Anterior cingulate cortex (tissue), 58 donors: ENCODE measurements at places on chromosomes 4 and X.

GRCh38 chr4:182862921-182863320 is 54.3 kb downstream of the DCTD start:
- no peak for DNase-seq

DNA sequence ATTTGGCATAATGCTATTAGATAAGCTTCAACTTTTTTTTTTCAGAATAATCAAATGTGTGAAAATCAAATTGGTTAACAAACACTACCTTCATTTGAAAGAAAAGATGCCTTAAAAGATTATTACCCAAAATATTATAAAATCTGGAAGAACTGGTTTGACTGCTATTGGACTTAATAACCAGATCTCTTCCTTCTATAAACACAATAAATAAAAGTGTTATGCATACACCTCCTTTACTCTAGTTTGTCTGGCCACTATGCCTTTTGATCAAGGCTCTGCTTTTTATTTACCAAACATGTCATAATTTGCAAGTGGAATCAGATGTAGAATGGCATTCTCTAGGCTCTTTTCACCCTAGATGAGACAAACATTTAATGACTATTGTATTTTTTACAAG is 897.3 kb upstream of the EPHA5 start:
- DNase-seq, result no peak

DNA sequence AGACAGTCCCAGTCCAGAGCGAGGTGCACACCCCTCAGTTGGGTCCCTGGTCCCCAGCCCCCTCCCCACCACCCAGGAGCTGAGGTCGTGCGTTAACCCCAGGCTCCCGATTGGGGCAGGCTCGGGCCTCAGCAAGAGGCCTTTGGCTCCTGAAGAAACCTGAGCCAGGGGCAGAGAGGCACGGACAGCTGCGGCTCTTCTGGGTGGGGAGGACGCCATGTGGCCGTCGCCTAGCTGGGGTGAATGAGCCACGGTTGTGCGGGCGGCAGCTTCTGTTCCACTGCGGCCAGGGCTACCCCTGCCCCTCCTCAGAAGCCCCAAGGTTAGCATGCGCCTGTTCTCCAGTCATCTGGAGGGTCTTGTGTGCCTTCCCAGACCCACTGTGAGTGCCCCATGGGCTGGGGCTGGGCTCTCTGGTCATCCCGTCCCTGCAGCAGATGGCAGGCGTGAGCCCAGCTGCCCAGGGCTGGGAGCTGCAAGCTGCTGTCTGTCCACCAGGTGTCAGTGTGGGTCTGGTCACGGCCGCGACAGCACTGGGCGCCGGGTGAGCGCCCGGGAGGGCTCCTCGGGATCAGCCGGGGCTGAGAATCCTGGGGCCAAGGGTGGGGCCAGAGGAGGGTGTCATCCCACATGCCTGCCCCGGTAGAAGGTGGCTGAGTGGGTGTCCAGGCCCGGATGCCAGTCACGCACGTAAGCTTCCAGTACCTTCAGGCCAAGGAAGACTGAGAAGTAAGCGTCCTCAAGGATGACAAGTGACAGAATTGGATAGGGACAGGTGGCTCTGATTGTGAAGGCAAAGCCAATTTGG is 21.9 kb downstream of the ATP2B3 start:
- DNase-seq, result peak; percentile 58

DNA sequence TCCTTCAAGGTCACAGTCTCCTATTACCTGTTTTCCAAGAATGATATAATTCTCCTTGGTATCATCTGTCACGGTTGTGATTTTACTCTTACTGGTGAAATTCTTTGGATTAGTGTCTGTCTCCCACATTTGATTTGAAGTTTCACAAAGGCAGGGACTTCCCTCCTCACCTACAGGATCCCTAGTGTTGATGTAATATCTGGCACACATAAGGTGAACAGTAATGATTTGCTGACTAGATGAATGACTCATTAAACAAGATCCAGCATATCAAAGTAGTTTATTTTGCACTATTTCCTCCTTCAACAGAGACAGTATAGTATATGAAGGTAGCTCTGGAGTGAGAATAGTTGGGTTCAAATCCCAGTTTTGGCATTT is 135.3 kb upstream of the IL1RAPL2 start:
- DNase-seq, result no peak

- no peak for DNase-seq
These were observed 1420.5 kb downstream of the PCDH7 start for GRCh38 chr4:32140636-32141035.

DNA sequence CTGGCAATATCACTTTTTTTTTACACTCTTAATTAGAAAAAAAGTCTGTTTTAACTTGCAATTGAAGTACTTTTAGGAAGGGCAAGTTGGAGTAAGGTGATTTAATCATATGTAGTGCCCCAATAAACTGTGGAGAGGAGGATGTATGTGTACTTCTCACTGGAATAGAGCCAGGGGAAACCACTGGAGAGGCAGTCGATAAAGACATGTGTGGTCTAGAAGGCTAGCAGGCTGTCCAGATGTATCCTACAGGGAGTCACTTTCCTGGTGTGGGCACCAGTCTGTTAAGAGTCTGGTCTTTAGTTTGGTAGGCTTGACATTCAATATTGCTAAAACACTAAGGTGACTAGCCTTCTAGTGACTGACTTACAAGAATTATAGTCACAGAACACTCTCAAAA is 9.6 kb upstream of the SGMS2 start:
- DNase-seq, result no peak

GRCh38 chr4:188459381-188459780 is 320.1 kb downstream of the TRIML1 start:
- no peak for DNase-seq

DNA sequence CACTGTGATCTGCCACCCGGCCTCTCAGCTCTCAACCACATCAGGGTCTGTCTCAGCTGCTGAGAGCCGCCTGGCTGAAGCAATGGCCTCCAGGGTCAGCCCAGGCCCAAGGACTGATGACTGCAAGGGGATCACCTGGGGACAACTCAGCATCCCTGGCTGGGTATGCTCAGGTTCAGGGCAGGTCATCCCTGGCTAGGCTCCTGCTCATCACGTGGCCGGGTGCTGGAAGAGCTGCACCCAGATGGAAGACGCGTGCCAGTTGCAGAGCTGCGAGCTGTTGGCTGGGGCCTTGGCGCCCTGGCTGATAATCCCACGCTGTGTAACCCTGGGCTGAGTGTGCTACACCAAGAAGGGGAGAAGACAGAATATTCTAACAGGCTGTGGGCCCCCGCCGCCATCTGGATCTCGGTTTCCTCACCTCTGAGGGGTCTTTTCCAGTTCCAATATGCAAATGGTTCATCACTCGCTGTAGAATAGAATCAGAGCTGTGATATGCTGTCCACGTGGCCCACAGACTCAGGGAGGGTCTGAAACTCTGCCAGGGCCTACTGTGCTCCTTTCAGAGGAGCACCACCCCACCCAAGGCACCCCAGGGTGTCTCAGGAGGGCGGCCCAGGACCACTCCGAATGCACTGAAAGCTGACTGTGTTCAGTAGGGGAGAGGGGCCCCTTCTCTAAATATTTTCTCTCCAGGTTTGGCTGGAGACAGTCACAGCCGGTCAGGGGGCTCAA is 338.8 kb downstream of the BCOR start:
- DNase-seq, result no peak

GRCh38 chrX:133723930-133724329 is 261.5 kb downstream of the GPC3 start:
- no peak for DNase-seq

- no peak for DNase-seq
These were observed 165.6 kb downstream of the FRAS1 start for GRCh38 chr4:78222575-78223186.

GRCh38 chr4:86055898-86056297 is 304.0 kb downstream of the MAPK10 start:
- no peak for DNase-seq

DNA sequence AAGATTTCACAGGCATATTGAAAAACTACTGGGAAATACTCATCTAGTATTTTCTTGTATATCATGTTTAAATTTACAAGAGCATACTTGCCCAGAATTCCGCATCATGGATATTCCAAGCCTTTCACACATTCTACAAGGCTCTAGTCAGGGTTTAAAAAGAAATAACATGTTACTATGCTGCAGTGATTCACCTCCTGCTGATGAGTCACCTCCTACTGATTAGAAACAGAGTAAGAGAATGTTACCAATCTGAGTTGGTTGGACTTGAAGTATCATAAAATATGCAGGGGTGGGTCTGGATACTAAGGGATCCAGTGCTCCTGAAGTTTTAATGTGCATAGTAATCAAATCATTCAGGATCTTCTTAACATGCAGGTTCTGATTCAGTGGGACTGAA is 192.0 kb upstream of the ANK2 start:
- DNase-seq, result no peak

GRCh38 chr4:77805840-77806239 is 13.3 kb downstream of the CNOT6L start:
- no peak for DNase-seq

GRCh38 chr4:38820329-38821061 is 15.9 kb upstream of the TLR1 start:
- no peak for DNase-seq

GRCh38 chr4:124018383-124019317 is 622.1 kb downstream of the SPRY1 start:
- no peak for DNase-seq

- DNase-seq, result no peak
These were observed 158.2 kb upstream of the DDIT4L start for GRCh38 chr4:100348473-100348872.

- no peak for DNase-seq
These were observed 3.4 kb downstream of the ABHD18 start for GRCh38 chr4:127968586-127968985.

- no peak for DNase-seq
These were observed 340.0 kb downstream of the DCAF12L2 start for GRCh38 chrX:125826080-125826479.

GRCh38 chrX:154731881-154732280 is 19.0 kb downstream of the GAB3 start:
- DNase-seq, result no peak

DNA sequence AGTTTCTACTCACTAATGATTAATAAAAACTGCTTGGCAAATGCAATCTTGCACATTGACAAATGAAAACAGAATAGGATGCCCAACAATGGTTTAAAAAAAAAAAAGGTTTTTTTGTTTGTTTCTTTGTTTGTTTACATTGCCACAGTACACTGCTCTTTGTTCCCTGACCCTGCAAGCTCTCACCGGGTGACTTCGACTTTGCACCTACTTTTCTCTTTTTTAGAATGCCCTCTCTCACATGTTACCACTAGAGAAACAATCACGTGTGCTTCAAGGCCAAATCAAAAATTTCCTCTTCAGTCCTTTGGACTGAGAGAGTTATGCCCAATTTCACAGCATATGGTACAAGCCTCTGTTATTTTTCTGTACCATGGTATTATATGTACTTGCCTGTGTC is 101.5 kb downstream of the DMD start:
- DNase-seq, result no peak

- no peak for DNase-seq
These were observed 15.3 kb downstream of the SEPTIN6 start for GRCh38 chrX:119677654-119677981.

GRCh38 chr4:139227729-139228404 is 50.8 kb upstream of the ELF2 start:
- no peak for DNase-seq

DNA sequence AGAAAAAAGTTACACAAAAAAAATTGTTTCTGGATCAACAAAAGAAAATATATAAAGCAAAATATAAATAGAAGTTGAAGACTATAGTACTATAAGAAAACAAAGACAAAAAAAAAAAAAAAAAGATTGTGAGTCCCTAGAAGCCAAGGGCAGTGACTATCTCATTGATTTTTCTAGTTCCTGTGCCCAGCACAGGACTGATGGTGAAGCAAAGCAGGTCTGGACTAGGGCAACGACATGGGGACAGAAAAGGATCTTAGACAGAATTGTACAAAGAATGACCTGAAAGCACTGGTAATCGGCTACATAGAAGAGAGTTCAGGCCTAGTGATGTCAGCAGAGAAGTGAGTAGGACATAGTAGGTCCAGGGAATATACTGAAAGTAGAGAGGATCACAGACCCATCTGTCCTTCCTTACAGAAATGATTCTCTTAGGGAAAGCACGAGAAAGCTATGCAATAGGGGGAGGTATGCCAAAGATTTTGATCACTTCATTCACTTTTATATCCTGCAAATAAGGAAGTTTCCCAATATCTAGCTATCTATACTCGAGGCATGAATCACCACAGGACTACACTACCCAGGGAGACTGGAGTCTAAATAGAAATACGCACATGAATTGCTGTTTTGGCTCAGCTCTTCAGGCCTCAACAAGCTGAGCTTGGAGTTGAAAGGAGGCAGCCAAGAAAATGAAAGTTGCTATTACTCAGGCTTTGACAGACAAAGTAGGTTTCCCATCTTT is 230.9 kb upstream of the GPC4 start:
- no peak for DNase-seq

DNA sequence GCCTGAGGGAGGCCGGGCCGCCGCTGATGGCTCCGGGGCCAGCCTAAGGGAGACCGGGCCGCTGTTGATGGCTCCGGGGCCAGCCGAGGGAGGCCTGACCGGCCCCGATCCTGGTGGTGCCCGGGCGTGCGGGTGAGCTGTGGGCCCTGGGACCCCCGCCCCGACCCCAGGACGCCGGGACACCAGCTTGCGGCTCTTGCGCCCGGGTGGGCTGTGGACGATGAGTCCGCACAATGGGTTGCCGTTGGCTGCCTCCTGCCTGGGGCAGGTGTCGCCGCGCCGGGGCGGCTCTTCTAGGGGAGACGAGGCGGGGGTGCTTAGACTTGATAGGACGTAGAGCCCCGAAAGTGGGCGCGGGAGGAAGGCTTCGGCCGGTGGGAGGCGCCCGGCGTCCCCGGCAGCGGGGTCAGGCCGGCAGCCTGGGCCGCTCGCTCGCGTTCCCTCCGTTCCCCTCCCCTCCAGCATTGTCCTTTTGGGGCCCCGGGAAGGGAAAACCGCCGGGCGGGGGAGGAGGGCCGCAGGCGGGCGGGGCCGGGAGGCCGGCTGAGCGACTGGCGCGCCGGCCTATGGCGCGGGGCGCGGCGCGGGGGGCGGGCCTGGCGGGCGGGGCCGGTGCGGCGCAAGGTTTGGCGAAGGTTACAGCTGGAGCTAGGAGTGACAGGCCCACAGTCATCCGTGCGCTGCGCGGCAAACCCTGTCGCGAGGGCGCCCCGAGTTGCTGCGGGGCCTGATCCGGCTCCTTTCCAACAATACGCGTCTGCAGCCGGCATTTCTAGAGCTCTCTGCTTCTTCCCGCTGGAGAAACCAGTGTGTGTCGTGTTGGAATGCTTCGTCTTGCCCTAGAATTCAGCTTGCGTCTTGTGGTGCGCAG is 819 bp downstream of the KIAA0232 start:
- peak; percentile 85 for DNase-seq

DNA sequence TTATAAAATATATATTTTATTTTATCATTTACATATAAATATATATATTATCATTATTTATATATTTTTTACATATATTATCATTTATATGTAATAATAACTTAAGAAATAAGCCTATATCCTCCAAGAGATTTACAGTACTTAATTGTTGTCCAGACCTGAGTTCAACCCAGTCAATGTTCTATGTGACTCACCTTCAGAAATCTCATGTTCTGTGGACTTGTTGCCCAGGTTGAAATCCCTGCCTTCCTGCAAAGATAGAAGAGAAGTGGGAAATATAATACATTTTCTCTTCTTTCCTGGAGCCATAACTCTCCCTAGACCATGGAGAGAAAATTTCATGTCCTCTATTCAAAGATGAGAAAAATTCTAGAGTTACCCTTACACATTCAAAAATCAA is 247.3 kb downstream of the PARM1 start:
- DNase-seq, result no peak

- DNase-seq, result no peak
These were observed 29.4 kb upstream of the TTC29 start for GRCh38 chr4:146975036-146975435.
